ENCODE measurements at places on chromosomes 2 and 18.

DNA sequence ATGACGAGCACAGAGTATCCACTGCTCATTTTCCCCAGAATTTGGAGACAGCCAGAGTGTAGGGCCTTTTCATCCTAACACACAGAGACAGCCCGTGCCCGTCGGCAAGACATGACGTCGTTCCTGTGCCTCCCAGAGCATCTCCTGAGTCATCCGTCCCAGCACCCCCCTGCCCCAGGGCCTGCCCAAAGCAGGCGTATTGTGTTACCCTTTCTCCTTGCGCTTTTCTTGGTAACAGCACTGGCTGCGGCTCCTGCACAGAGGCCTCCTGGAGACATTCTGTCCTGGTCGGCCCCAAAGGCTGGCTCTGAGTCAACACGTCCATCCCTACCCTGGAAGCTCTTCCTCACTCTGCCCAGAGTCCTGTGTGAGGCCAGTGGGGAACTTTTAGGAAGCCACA is 217.1 kb downstream of the KLHL29 start:
- no peak for DNase-seq

- DNase-seq: no peak
Observed at GRCh38 chr18:23986600-23987359, 27.8 kb upstream of the TTC39C start.

DNA sequence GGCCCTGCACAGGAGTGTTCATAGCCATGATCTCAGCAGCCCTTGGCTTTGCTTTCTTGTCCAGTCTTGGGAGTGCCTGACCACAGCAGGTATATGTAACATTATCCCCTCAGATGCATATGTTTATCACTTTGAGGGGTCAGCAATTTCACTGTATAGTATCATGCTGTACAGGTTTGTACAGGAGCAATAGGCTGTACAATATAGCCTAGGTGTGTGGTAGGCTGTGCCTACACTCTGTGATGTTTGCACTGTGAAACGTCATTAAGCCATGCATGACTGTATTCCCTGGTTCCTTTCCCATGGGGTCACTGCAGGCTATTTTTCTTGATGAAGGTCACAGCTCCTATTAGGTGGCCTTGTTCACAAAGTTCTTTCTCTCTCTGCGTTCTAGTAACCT is 4.7 kb upstream of the IL36G start:
- no peak for DNase-seq

- no peak for DNase-seq
Observed at GRCh38 chr2:224561234-224562005, 23.7 kb downstream of the CUL3 start.

DNA sequence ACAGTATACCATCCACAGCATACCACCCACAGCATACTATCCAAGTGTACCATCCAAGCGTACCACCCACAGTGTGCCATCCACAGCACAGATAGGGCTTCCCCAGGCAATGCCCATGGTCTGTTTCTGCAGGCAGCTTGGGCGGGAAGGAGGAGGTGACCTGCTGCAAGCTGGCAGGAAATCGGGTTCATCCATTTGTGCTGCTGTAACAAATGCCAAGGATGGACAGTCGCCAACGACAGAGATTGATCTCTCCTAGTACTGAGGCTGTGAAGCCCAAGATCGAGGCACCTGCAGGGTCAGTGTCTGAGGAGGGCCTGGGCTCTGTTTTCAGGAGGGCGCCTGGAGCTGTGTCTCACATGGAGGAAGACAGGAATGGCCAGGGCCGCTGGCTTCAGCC is 93.6 kb upstream of the SNTG2 start:
- DNase-seq: no peak

- no peak for DNase-seq
Observed at GRCh38 chr2:224764565-224765236, 48.5 kb upstream of the CCDC195 start.

GRCh38 chr2:55019526-55020258 is 30.6 kb downstream of the RTN4 start:
- DNase-seq: no peak

- DNase-seq: no peak
Observed at GRCh38 chr18:6714010-6714409, 15.5 kb upstream of the ARHGAP28 start.

GRCh38 chr2:232333361-232334135 is 45.0 kb upstream of the ALPP start:
- no peak for DNase-seq
